ENCODE measurements at places on chromosomes 7 and 10.

- no peak for DNase-seq
These were observed 65.6 kb downstream of the HIPK2 start for GRCh38 chr7:139711991-139712743.

DNA sequence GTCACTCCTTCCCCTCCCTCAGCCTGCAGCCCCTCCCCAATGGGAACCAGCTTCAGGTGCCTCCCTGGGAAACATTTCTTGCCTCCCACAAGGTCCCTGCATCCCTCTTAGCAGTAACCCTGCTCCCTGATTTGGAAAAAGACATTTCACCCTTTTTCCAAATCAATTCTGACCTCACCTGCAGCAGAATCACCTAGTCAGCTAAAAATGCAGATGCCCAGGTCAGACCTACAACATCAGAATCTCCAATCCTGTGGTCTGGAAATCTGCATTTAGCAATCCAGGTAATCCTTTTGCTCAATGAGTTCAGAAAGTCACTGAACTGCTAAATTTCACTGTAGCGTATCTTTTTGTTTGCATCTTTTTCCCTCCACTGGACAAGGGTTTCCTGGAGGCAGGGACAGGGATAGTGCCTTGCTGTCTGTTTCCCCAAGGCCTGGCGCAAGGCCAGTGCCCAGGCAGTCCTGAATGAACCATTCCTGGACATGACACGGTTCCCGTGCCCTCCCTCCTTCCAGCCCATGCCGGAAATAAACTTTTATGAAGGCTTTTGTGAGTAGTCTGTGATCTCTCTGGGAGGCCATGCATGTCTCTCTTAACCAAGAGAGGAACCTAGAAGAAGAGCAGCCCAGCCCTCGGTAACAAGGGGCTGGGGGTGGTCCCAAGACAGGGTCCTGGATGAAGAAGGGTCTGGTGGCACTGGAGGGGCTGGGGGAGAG lies 44.0 kb downstream of the COL13A1 start:
- peak; percentile 85 for DNase-seq

DNA sequence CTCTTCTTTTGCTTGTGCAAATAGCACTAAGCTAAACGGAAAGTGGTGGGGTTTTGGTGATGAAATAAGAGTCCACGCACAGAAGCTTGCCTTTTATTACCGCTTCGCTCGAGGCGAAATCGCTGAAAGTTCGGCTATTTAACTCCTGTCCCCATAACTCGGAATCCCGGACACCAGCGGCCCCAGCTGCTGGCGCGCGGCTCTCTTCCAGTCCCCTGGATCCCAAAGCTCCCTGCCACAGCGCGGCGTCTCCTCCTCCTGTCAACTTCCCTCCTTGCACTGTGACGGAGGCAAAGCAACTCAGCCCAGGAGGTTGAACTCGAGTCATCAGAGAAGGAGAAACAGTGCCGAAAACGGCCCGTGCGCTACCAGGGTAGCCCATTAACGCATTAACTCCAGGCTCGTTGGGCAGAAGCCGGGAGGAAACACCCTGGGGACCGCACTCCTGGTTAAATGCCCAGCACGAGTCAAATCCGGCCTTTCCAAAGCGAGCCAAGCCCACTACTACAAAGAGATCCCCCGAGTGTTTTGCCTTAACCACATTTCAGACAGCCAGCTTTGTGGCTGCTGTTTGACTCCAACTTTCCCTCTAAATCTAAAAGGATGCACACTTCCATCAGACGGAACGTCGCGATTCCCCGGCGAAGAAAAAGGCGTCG lies 1.3 kb downstream of the SEMA3D start:
- DNase-seq = peak; percentile 25

DNA sequence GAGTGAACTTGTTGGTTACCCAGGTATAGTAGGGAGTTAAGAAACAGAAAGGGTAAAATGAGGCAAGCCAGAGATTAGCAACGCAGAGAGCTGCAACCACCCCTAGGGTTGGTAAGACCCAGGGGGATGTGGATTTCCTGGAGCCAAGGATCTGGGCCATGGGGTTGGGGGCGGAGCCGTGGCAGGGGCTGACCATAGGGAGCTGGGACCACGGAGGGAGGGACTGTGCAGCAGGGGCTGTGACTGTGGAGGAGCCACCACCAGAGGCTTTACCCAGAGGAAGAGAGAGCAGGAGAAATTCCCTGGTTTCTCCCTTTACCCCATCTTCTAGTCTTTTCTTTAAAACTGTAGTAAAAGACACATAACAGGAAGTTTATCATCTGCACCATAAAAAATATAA lies 58.6 kb upstream of the BAIAP2L1 start:
- DNase-seq = no peak

- no peak for DNase-seq
These were observed 18.9 kb downstream of the INSIG1 start for GRCh38 chr7:155316427-155317113.

DNA sequence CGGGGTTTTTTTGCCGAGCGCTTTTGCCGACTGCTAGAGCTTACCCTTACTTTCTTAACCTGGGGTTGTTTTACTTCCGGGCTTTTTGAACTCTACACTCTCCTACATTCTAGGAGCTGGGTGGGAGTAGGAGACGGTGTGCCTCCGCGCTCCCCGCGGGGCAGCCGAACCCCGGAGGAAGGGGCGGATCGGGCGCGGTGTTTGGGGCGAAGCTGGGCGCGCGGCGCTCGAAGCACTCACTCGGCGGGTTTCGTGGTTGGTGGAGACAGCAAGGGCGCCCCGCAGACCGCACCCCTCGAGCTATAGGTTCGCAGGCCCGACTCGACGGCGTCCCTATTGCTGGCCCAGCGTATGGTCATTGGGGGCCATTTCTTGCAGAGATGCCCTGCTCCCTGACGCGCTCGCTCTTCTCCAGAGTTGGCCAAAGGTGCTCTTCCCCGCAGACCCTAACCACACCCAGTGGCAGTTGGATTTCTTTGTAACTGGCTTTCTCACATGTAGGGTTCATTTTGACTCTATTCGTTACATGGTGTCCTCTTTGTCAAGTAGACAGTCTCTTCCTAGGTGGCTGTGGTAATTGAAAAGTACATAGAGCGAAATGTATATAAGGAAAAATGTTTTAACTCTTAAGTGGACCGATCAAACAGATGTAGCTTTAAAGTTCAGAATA lies 364 bp downstream of the ZNF518A start:
- peak; percentile 86 for DNase-seq

GRCh38 chr10:126041804-126042231 lies 145.5 kb downstream of the FANK1 start:
- peak; percentile 49 for DNase-seq

GRCh38 chr10:113609704-113610108 lies 54.1 kb downstream of the NRAP start:
- no peak for DNase-seq

DNA sequence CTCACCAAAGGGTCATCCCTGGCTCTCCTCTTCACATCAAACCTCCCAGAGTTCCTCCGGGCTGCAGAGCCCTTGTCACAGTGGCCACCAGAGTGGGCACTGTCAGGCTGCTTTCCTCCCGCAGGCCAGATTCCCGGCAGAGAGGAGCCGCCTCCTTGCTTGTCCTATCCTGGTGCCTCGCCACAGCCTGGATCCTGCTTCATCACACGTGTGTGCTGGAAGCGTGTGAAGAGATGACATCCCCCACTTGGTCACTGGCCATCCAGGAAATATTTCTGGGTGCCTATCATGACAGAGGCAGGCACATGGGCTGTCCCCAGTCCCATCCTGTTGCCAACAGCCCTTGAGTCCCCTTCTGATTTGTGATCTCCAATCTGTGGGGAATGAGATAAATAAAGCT lies 15.0 kb downstream of the INSIG1 start:
- DNase-seq = no peak

GRCh38 chr7:106371629-106372028 lies 86.8 kb upstream of the NAMPT start:
- no peak for DNase-seq

DNA sequence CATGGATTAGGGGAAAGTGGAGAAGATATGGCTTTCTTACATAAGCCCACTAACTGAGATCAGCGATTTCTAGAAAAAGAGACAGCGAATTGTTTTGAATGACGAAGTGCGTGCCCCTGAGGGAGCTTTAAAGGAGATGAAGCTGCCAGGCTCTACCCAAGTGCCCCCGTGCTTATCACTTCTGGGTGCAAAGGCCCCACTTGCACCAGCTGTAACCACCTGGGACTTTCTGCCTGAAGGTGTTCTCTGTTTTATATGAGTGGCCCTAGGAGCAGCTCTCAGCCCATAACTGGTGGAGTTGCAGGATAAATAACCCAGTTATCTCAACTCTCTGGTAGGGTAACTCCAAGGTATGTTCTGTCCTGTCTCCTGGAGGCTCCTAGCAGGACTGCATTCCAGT lies 20.4 kb upstream of the CARD11 start:
- DNase-seq = no peak

GRCh38 chr10:110273474-110273873 lies 31.2 kb downstream of the SMNDC1 start:
- no peak for DNase-seq

DNA sequence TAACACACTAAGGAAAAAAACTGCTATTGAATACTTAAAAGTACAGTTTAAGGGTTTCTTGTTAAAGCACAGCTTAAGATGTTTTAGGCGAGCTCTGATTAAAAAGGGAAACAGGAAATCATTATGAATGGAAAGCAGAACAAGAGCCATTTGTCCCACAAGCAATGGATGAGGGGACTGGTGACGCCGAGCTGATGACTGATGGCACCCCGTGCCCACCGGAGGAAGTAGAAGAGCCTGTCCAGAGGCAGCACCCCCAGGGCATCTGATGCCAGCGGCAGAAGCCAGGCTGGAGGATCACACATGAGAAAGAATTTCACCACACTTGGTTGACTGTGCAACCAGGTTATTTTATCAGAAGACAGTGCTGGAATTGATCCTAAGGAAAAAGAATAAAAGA lies 15.0 kb upstream of the INSIG1 start:
- no peak for DNase-seq

DNA sequence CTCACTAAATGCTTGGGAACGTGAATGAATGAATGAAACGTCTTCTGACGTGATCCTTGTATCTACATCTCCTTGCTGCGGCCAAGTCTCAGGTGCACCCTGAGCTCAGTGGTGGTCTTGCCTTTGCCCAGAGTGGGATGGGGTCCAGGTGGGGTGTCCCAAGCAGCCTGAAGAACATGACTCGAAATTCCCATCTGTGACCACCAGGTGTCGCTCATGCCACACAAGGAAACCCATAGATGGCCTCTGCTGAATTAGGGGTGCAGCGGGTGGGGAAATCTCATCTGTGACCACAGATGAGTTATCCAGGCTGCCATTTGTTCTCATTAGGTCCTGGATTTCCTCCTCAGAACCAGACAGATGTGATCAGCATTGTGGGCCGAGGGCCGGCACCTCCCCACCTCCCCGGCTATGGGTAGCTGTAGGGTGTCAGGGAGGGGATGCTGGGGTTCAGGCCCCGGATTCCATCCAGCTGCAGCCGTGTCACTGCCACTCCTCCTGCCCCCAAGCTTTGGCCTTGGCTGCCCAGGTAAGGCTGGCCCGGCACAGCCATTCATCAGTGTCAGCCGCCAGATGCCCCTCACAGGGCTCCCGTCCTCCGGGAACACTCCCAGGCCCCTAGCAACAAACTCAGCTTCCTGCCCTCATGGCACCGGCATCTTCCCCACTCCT lies 21.0 kb upstream of the GNA12 start:
- no peak for DNase-seq

DNA sequence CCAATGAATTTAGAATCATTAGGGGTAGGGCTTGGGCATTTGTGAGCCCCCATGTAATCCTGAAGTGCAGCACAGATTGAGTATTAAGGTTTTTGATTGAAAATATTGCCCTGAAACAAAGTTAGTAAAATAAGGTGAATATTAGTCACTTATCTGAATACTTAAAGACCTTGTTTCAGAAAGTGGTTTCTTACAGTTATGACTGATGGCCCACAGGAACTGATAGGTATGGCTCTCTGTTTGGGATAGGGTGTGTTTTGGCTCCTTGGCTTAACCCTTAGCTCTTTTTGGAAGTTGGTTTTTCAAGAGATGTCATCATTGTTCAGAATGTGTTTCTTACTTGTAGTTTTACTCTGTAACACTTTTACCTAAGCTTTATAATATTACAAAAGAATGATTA lies 34.8 kb downstream of the MDFIC start:
- DNase-seq = no peak

GRCh38 chr7:924541-925231 lies 29.8 kb downstream of the ADAP1 start:
- peak; percentile 49 for DNase-seq

DNA sequence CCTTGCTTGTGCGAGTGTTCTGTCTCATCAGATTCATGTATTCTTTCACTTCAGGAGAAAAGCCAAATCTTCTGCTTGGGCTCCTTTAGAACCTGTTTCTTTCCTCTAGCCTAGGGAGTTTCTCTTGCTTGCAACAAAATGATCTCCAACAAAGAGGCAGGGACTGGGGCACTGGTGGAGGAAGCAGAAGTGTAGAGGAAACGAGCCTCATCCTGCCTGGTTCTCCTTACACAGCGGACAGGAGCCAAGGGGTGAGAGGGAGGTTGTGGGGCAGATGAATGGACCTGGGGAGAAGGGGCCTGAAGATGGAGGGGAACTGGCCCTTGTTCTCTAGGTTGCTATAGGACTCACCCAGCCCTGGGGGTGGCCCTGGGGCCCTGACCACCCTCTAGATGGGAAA lies 141.1 kb downstream of the PKD1L1 start:
- DNase-seq = no peak

- DNase-seq = no peak
These were observed 15.6 kb upstream of the KMT2C start for GRCh38 chr7:152451356-152451755.

DNA sequence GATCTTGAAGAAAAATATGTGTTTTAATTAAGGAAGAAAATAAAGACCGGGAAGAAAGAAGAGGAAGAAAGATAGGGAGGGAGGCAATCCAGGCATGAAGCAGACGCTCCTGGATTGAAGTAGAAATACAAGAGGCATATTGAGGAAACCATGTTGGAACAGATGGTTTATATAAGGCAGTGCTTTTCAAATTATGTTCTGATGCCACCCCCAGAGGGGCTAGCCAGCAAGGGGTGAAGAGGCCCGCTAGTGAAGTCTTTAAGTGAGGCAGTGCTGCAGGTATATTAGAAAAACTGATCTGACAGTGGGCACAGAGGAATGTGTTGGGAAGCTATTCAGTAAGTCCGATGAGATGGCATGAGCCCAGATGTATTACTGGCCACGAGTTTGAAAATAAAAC lies 40.1 kb downstream of the REEP3 start:
- DNase-seq = no peak

DNA sequence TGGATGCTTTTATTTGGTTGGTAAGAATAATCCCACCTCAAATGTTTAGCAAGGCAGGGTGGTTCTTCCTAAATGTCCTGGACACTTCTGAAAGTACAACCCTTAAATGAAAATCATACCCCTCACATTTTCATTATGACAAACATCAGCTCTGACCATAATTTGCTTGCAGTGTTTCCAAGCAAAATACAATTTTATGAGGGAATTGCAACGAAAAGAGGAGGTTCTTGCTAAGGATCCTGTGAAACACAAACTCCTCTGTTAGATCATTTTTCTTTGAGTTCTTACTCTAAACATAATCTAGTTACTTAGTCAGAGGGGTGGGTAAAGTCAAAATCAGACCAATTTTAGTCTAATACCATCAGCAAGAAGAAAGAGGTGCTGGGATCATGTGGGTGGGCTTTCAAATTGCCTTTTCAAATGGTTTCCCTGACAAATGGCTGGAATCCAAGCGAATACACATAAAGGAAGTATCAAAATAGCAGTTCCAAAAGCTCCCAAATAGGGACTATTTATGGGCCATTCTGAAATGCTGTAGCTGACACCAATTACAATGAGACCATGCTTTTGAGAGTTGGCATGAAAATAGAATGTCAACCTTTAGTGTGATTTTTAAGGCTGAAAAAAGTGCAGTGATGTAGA lies 164.9 kb upstream of the INHBA start:
- no peak for DNase-seq
